ENCODE measurements at places on chromosomes 7 and 10. TPM values are rescaled to one million over a fixed set of nuclear protein-coding genes. Genes with fewer than 3 reads are reported as not detected.

The MRPS16 gene
- 175 TPM for total RNA-seq

The ZNF239 gene
- total RNA-seq, result 3.3 TPM

DNA sequence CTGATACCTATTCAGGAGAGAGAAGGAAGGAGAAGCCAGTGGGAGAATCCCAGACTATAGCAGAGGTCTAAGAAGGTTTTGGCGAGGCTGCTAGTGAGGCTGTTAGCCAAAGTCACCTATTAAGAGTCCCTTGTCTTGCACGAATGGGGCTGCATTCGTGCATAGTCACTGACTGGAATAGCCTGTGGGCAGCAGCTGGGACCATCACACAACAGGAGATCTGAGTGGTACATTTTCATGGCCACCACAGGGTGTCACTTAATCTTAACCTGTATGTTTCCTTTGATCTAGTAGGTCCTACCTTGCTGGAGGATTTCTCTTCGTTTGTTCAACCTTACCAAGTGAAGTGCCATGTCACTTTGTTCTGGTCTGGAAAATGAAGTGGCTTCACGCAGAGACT lies 319.9 kb downstream of the BMPER start:
- no peaks in the 10 kb centered on the region for H3K4me1 ChIP-seq
- DNase-seq, result no peak

GRCh38 chr10:48751730-48752129 lies 67.1 kb downstream of the WDFY4 start:
- H3K27ac ChIP-seq, result no peak overlapping the region
- DNase-seq, result no peak
- no peak overlapping the region for H3K4me3 ChIP-seq
- H3K4me1 ChIP-seq, result no peaks in the 10 kb centered on the region
- H3K36me3 ChIP-seq, result no peaks in the 10 kb centered on the region

The XRCC2 gene
- total RNA-seq, result 25.0 TPM

DNA sequence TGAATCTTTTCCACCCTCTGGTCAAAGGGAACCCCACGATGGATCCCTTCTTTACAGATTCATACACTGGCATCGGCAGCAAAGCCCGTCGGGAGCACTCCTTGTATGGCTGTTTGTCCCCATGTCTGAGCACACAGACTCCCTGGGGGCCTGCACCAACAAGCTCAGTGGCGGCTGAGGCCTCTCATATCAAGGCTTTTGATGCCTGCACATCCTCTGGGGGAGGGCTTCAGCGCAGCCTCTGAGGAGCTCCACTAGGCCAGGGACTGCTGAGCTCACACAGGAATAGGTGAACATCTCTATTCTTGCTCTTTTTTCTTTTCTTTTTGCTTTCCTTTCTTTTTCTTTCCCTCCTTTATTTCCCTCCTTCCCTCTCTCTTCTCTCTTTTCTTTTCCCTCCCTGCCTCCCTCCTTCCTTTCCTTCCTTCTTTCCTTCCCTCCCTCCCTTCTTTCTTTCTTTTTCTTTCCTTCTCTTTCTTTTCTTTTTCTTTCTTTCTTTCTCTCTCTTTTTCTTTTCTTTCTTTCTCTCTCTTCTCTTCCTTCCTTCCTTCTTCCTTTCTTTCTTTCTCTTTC lies 174.6 kb downstream of the CCDC3 start:
- no peak overlapping the region for H3K4me3 ChIP-seq
- no peaks in the 10 kb centered on the region for H3K27me3 ChIP-seq
- no peaks in the 10 kb centered on the region for H3K36me3 ChIP-seq
- no peaks in the 10 kb centered on the region for H3K4me1 ChIP-seq
- DNase-seq, result no peak

The CTAGE8 gene
- total RNA-seq, result 9.9 TPM

The CALHM1 gene
- total RNA-seq, result not detected

GRCh38 chr10:124688889-124689670 lies 55.1 kb downstream of the FAM53B start:
- no peak for DNase-seq
- no peaks in the 10 kb centered on the region for H3K27me3 ChIP-seq
- H3K4me1 ChIP-seq, result no peaks in the 10 kb centered on the region
- no peaks in the 10 kb centered on the region for H3K36me3 ChIP-seq
- no peak overlapping the region for H3K4me3 ChIP-seq

- H3K27ac ChIP-seq, result no peak overlapping the region
- H3K4me3 ChIP-seq, result no peak overlapping the region
- DNase-seq, result no peak
- no peaks in the 10 kb centered on the region for H3K4me1 ChIP-seq
These were observed 623.9 kb downstream of the SORCS1 start for GRCh38 chr10:106540645-106541044.

DNA sequence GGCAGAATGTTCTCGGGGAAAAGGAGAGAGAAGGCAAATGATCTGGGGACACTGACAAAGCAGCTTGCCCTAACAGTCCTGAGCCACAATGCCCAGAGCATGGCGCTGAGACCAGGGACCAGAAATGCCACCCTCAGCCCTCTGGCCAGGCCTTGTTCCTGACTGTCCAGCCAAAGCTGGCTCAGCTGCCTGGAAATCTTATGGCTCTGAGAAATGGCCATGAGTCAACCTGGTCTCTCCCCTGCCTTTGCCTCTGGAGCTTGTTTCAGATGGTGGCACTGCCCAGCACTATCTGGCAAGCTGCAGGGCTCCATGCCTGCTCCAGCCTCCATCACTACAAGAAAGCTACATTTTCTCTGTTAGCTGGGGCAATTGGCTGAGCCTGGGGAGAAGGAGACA lies 90.5 kb upstream of the PLXNA4 start:
- H3K27ac ChIP-seq, result no peak overlapping the region
- no peak for DNase-seq
- no peaks in the 10 kb centered on the region for H3K4me1 ChIP-seq
- peaks cover 22% of the 10 kb centered on the region for H3K27me3 ChIP-seq

The OPN4 gene
- 0.23 TPM for total RNA-seq

The PRSS58 gene
- total RNA-seq, result not detected

DNA sequence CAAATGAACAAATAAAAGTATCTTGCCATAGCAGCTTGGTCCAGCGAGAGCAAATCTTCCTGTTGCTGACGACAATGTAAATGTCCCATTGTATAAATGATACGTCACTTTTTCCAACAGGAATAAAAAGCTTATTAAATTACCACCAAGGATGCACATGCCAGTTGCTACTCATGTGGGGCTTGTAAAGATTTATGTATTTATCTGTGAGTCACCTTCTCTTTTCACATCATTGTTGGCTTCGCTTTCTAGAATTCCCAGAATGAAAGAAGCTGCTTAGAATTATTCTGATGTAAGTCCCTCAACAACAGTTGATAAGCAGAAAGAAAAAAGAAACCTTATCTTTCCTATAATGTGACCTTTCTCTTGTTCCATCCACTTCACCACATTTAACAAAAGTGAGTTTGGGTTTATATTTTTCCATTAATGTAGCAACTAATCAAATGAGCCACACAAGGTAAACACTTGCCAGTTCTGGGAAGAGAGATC lies 22.4 kb downstream of the DNAJC12 start:
- peaks cover 10% of the 10 kb centered on the region for H3K4me1 ChIP-seq
- DNase-seq, result no peak
- H3K4me3 ChIP-seq, result no peak overlapping the region
- H3K27me3 ChIP-seq, result no peaks in the 10 kb centered on the region
- H3K27ac ChIP-seq, result no peak overlapping the region

GRCh38 chr7:74627661-74628411 lies 29.7 kb upstream of the GTF2I start:
- H3K36me3 ChIP-seq, result no peaks in the 10 kb centered on the region
- DNase-seq, result no peak
- no peak overlapping the region for H3K4me3 ChIP-seq
- H3K4me1 ChIP-seq, result no peaks in the 10 kb centered on the region

- H3K27me3 ChIP-seq, result peaks cover 16% of the 10 kb centered on the region
- DNase-seq, result no peak
- H3K36me3 ChIP-seq, result no peaks in the 10 kb centered on the region
- H3K27ac ChIP-seq, result no peak overlapping the region
- H3K4me1 ChIP-seq, result no peaks in the 10 kb centered on the region
These were observed 242.3 kb upstream of the AOAH start for GRCh38 chr7:36966636-36967035.

The ATRNL1 gene
- total RNA-seq, result not detected

- H3K36me3 ChIP-seq, result no peaks in the 10 kb centered on the region
- DNase-seq, result no peak
- H3K27me3 ChIP-seq, result no peaks in the 10 kb centered on the region
- H3K4me3 ChIP-seq, result no peak overlapping the region
These were observed 307.8 kb downstream of the GPR37 start for GRCh38 chr7:124457841-124458240.

- DNase-seq, result no peak
- no peaks in the 10 kb centered on the region for H3K4me1 ChIP-seq
- H3K27me3 ChIP-seq, result no peaks in the 10 kb centered on the region
- H3K4me3 ChIP-seq, result no peak overlapping the region
These were observed 133.5 kb downstream of the C1GALT1 start for GRCh38 chr7:7315851-7316250.

DNA sequence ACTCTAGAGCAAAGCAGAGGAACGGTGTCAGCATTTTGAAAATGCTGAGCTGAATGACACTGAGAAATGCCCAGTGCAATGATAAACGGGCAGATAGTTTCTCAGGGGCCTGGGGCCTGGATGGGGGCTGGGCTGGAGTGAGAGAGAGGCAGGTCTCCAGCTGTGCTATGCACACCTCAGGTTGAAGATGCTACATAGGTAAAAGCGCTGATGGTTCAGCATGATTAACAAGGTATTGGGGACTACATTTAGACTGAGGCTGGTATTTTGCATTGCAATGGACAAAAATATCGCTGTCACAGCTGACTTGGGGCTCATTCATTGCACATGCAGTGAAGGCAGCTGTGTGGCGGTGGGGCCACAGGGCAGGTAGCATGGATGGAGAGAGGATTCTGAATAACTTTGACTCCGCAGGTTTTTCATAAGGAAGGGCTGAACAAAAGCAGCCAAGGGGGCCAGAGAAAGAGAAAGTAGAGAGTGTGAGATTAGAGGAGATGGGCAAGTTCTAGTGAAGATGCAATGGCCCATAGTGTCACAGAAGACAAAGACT lies 290.8 kb upstream of the ZNF32 start:
- DNase-seq, result no peak
- no peak overlapping the region for H3K27ac ChIP-seq
- H3K27me3 ChIP-seq, result peaks cover 57% of the 10 kb centered on the region
- no peaks in the 10 kb centered on the region for H3K36me3 ChIP-seq
- H3K4me3 ChIP-seq, result no peak overlapping the region

The PPP1R3A gene
- not detected for total RNA-seq

- no peaks in the 10 kb centered on the region for H3K4me1 ChIP-seq
- no peak for DNase-seq
- no peaks in the 10 kb centered on the region for H3K36me3 ChIP-seq
- H3K27me3 ChIP-seq, result peaks cover 7% of the 10 kb centered on the region
These were observed 291.0 kb upstream of the C7orf33 start for GRCh38 chr7:148299350-148300276.

DNA sequence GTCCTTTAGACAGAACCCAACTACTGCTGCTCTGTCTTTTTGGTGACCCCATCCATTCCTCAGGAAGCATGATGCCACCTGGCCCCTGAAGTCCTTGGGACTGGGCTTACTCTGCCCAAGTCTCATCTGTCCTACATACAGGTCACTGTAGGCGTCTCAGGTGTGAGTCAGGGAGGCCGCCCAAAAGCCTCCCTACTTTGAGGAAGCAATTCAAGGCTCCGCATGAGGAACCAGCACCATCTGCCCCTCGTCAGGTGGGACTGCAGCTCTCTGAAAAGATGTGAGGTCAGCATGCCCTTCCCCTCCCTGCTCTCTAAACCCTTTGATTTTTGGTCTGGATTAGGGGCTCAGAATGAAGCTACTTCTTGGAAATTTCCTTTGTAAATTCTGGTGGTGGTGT lies 354.8 kb downstream of the CXCL12 start:
- peaks cover 20% of the 10 kb centered on the region for H3K27me3 ChIP-seq
- no peaks in the 10 kb centered on the region for H3K36me3 ChIP-seq
- no peak for DNase-seq
- H3K4me1 ChIP-seq, result no peaks in the 10 kb centered on the region
- no peak overlapping the region for H3K4me3 ChIP-seq

The MMD2 gene
- total RNA-seq, result not detected

- peaks cover 91% of the 10 kb centered on the region for H3K27me3 ChIP-seq
- H3K4me3 ChIP-seq, result no peak overlapping the region
- no peak overlapping the region for H3K27ac ChIP-seq
- DNase-seq, result no peak
- no peaks in the 10 kb centered on the region for H3K4me1 ChIP-seq
These were observed 825 bp downstream of the TMEM176A start for GRCh38 chr7:150801242-150801945.

DNA sequence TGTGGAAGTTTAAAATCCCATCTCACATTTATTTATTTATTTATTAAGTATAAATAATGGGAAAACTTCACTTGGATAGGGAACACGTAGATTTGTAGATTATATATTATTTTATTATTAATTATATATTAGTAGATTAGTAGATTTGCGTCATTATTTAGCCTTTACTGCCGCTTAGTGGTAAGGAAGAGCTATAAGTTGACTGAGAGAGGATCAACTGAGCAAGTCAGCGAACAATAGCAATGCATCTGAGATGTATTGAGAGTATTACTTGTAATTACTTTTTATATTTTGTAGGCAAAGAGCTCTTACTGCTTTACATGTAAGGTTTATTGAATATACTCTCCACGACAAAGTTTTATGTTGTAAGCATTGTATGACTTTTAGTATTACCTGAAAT lies 244.5 kb upstream of the ANKRD30A start:
- DNase-seq, result no peak
- peaks cover 4% of the 10 kb centered on the region for H3K27me3 ChIP-seq
- H3K36me3 ChIP-seq, result no peaks in the 10 kb centered on the region
- no peak overlapping the region for H3K27ac ChIP-seq
- no peaks in the 10 kb centered on the region for H3K4me1 ChIP-seq

- H3K4me3 ChIP-seq, result no peak overlapping the region
- peaks cover 40% of the 10 kb centered on the region for H3K4me1 ChIP-seq
- DNase-seq, result no peak
- no peaks in the 10 kb centered on the region for H3K27me3 ChIP-seq
These were observed 2.7 kb downstream of the LRRC20 start for GRCh38 chr10:70379581-70380176.

DNA sequence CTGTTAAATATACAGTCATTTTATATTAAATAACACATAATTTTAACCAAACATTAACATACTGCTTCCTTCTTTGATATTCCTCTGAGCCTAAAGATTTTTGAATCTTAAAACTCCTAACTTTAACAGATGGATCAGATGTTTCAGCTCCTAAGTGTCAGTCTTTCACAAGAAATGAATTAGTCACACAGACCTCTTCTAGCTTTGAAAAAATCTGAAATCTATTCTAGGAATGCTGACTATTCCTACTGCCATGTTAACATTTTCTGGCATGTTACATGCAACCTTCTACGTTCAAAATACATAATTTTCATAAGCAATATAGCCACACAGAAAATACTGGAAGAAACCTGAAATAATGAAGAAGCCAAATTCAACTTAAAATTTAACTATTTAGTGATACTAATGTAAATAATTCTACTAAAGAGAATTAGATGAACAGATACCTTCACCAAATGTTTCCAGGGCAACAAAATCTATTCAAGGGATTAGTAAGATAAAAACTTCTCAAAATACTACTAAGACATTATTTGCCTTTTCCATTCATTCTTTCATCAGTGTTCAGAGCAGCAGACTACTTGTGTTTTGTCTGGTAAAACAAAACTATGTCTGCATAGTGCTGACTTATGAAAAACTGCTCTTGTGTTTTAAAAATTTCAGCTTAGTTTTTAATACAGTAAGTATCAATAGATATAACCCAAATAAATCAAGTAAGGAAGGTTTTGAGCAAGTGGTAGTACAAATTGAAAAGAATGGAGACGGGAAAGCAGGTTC lies 9.2 kb downstream of the JMJD1C start:
- H3K27ac ChIP-seq, result peak overlapping the region; percentile 30
- DNase-seq, result no peak
- no peaks in the 10 kb centered on the region for H3K36me3 ChIP-seq
- no peaks in the 10 kb centered on the region for H3K27me3 ChIP-seq
- H3K4me3 ChIP-seq, result no peak overlapping the region
- no peaks in the 10 kb centered on the region for H3K4me1 ChIP-seq

Data from PC-9 (cell line).